ENCODE measurements at places on chromosomes 11 and 22. TPM values are rescaled to one million over a fixed set of nuclear protein-coding genes. Genes with fewer than 3 reads are reported as not detected.

- no peak for DNase-seq
Measured at GRCh38 chr11:76139314-76139713, 67.0 kb downstream of the WNT11 start.

The FBLN1 gene
- 2.1 TPM for total RNA-seq

DNA sequence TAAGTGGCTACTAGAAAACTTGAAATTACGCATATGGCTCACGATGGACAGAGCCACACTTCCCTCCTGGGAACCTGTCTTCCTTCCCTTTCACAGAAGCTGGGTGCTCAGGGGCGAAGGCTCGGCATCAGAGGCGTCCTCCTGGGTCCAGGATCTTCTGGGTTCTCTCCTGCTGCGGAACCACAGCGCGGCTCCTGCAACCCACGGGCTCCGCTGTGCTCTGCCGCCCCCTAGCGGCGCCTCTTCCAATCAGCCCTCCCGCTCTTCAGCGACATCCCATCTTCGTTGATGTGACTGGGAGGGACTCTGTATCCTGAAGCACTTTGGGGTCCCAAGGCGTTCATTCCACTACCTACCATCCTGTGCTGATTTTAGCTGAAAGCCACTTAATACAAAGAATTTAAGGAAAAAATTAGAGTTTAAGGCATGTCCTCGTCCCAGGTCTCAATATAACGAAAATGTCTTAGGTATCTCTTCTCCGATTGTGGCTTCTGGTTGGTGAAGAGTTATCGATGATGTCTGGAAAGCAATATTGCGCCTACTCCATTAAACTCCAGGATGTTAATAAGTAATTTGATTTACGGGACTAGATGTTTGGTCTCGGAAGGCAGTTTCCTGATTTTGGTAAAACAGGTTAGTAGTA is 14.8 kb upstream of the RPS3 start:
- peak; percentile 62 for DNase-seq

DNA sequence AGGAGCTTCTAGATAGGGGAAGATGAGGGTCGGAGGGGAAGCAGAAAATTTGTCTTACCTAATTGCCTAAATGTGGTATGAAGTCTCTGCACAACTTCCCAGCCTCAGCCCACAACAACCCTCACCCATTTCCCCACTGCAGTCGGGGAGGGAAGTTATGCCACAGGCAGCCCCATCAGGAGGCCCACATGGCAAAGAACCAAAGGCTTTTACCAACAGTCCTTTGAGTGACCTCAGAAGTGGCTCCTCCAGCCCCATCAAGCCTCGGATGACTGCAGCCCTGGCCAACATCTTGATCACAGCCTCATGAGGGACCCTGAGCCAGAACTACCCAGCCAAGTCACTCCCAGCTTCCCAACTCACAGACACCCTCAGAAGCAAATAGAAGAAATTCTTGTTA is 54.8 kb downstream of the CHST1 start:
- no peak for DNase-seq

- peak; percentile 80 for DNase-seq
Measured at GRCh38 chr11:34052036-34052607, 591 bp downstream of the CAPRIN1 start.

The PAMR1 gene
- total RNA-seq: under 0.01 TPM

The KRTAP5-1 gene
- total RNA-seq: not detected

- peak; percentile 73 for DNase-seq
Measured at GRCh38 chr22:19422440-19423301, 8.9 kb downstream of the HIRA start.

DNA sequence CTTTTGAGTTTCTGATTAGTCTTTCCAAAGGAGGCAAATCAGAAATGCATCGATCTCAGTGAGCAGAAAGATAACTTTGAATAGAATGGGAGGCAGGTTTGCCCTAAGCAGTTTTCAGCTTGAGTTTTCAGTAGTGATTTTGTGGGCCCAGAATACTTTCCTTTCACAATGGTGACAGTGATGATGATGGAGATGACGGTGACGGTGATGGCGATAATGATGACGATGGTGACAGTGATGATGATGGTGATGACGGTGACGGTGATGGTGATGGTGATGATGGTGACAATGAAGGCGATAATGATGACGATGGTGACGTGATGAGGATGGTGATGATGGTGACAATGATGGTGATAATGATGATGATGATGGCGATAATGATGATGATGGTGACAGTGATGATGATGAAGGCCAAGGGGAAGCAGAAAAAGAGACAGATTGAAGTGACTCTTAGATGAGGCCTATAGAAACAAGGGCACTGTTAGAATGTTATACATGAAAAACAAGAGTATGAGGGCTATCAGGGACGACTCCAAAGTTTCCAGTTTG is 153.4 kb upstream of the B3GAT1 start:
- no peak for DNase-seq
